Stimulated activated CD4-positive, alpha-beta T cell treated with anti-CD3 and anti-CD28 coated beads, Interleukin-1b, Interleukin-23, amount 100 ng/mL, for 1 hour (primary cell): ENCODE measurements at places on chromosomes 4 and X.
A peak's percentile ranks its signal among the peaks of the same experiment; 100 is the strongest.

GRCh38 chr4:23413631-23414030 is 476.2 kb downstream of the PPARGC1A start:
- no peak for DNase-seq

DNA sequence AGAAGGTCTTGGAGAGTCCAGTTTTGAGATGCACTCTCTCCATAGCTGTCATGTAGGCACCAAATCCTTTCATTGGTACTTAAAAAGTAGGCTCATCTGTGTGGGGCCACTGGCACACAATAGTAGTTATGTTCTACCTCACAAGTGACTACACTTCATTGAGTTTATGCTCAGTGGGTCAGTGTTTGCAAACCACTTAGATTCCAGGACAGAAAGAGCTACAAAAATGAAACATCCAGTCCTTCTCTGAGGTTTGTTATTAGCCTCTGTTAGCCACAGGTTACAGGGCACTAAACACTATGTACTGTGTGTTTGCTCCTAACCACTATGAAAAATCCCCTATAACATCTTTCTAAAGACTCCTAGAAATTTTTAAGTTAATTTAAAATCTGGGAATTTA is 13.8 kb downstream of the RAB28 start:
- no peak for DNase-seq

- DNase-seq, result no peak
Measured at GRCh38 chrX:154541896-154542722, 4.5 kb downstream of the G6PD start.

DNA sequence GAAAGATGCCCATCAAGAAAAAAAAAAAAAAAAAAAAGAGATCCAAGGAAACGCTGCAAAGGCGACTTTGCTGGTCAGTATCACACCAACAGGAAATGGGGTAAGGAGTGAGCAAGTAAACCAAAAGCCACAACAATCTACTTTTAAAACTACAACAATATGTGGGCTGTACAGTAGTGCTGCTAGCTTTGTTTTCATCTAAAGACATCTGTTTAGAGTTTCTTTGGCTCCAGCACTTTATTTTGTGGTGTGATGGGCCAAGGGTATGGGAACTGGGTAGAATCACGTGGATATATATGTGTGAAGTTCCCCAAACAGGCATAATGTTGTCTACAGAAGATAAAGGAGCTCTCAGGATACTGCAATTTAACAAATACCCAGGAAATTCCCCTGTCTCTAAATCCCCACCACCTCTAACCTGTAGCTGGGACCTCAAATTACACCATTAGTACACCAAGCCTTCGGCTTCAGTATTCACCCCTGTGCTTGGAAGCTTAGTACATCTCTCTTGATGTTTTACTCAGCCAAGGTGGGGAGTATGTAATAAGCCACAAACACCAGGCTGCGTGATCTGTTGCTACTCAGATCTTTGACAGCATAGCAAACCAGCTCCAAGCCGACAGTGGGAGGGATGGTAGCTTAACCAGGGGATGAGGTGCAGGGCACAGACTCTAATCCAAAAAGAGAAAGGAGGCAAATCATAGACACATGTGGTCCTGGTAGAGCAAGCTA is 207.9 kb downstream of the HS6ST2 start:
- no peak for DNase-seq

- DNase-seq, result no peak
Measured at GRCh38 chrX:139112432-139112831, 400.9 kb upstream of the FGF13 start.

- DNase-seq, result no peak
Measured at GRCh38 chrX:75784680-75785491, at the start of gene MAGEE2. MAGEE2 (minus strand) TSS chrX:75785254; CDS start chrX:75785051, 203 bp downstream.

GRCh38 chr4:581753-582361 is 5.8 kb upstream of the TMEM271 start:
- no peak for DNase-seq

DNA sequence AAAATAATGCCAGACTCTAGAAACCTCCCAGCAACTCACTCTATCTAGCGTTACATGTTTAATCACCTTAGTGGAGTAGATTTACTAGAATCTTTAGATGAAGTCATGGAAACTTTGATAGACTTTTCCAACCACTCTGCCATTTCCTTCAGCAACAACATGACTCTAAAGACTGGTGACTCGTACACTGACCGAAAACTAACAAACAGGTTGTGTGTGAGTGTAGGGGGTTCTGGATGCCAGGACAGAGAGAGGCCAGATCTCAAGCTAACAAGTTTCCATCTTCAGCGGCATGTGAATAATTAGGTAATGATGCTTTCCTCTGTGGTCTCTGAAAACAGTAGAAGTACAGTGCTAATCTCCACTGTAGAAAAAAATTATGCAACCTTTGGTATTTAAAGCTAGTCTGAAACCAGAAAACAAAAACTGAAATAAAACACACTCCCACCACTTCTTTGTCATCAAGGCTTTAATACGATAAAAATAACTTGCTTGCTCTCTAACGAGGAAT is 286.4 kb downstream of the PRDM5 start:
- no peak for DNase-seq

DNA sequence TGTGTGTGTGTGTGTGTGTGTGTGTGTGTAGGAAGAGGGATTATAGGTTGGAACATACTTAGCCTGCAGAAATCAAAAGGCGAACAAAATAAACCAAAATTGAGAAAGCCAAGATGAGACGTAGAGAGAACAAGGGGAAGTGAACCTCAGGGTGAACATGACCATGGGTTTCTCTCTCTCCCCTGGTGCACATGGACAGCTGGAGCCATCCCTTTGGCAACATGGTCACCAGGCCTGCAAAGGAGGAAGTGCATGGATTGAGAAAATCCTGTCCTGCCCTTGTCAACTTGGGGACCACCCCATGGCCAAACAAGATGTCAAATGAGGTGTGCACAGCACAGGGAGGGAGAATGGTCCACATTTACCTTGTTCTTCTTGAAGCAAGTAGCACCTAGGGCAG is 23.1 kb downstream of the LGI2 start:
- DNase-seq, result no peak

DNA sequence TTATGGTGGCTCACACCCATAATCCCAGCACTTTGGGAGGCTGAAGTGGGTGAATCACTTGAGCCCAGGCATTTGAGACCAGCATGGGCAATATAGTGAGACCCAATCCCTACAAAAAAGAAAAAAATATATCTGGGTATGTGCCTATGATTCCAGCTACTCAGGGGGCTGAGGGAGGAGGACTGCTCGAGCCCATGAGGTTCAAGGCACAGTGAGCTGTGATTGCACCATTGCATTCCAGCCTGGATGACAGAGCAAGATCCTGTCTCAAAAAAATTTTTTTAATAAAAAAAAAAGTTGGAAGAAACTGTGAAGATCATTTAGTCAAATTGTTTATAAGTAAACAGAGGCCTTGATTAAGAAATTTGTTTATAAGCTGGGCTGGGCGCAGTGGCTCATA is 39.7 kb downstream of the KLHL8 start:
- no peak for DNase-seq

GRCh38 chr4:165312506-165312905 is 15.0 kb upstream of the MSMO1 start:
- DNase-seq, result no peak

- DNase-seq, result no peak
Measured at GRCh38 chr4:127293496-127293895, 339.3 kb upstream of the INTU start.

GRCh38 chr4:15754323-15754722 is 23.8 kb upstream of the CD38 start:
- DNase-seq, result no peak

GRCh38 chr4:47531241-47531953 is 46.3 kb downstream of the ATP10D start:
- peak; percentile 2 for DNase-seq

DNA sequence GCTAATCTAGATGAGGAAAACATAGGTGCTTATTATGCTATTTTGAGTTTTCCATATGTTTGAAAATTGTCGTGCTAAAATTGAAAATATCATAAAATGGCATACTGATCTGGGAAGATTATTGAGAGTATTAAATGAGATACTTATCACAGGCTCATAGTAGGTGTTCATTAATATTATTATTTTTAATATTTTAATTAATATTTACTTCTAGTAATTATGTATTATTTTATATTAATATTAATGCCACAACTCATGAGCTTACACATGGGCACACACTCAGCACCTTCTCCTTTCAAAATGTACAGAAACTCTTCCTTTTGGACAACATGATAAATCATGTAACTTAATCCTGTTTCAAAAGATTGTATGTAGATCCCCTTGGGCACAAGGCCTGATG is 223.6 kb downstream of the RAB28 start:
- no peak for DNase-seq

DNA sequence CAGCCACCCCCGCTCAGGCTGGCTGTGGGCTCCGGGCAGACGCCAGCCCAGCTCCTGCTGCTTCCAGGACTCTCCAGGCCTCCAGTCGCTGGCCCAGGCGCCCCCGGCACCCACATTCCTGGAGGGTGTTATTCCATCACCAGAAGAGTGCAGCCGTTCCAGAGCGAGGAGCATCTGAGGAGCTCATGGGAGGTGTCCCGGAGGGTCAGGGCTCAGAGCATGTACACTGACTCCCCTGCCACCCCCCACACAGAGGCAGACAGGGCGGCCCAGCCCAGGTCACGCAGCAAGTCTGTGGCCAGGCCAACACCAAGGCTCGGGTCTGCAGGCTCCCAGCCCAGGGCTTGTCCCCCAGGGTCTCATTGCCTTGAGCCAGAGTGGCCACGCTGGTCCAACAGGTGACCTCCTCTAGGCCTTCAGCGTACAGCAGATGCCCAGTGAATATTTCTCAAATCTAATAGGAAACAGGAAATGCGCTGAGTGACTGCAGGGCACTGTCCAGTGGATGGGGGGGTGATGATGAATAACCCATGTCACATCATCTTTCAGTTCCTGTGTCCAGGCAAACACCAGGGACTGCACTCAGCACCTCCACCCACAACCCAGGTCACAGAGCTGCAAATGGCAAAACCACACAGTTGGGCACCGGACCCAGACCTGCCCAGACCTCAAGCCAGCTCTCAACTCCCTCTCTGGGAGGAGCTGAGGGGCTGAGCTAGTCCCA is 37.2 kb downstream of the ABLIM2 start:
- DNase-seq, result no peak

- no peak for DNase-seq
Measured at GRCh38 chr4:91114386-91114785, 987.2 kb downstream of the CCSER1 start.

DNA sequence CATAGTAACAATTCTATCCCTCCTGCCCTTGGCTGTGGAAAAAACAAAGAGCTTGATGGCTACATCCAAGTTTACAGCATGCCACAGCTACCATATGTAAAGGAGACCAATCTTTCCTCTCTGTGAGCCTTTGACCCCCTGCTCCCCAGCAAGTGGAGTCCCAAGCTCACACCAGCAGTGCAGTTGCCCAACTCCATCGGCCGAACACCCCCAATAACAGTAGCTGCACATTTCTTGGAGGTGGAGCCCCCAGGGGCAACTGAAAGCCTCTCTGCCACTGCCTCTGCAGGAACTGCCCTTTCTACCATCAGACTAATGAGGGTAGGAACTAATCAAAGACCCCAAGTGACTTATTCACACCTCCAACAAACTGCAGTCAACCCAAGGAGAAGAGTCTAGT is 81.0 kb upstream of the TCEAL2 start:
- DNase-seq, result no peak

- no peak for DNase-seq
Measured at GRCh38 chr4:81196126-81196650, 18.8 kb downstream of the PRKG2 start.

DNA sequence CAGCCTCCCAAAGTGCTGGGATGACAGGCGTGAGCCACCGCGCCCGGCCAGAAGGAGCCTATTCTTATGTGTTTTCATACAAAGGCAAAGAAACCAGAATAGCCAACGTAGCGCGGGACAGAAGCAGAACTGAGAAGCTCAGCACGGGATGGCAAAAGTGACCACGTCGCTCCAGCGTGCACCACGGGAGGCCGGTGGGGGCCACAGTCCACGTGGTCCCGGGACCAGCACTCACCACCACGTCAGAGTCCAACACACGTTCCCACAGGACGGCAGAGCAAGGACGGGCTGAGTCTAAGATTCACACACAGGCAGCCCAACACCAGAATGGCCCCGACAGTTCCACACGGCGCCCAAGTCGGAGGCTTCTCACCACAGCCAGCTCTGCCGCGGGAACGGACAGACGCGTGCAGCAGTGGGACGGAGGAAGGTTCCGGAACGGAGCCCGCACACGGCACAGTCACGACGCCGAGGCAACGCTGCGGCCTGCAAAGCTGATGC is 18.8 kb upstream of the GTPBP6 start:
- DNase-seq, result no peak

DNA sequence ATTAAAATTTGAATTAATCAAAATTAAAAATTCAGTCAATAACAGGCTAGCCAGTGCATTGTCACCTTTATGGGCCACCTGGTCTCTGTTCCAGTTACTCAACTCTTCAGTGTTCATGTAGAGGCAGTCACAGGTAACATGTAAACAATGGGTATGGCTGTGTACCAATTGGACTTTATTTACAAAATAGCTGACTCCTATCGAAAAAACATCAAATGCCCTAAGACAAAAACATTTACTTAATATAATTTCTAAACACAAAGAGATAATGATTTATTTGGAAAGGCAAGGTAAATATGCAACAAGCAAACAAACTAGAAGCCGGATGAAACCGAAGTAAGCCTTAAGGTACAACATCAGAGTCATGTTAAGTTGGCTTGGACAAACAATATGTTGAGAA is 8.8 kb downstream of the TMEM150C start:
- no peak for DNase-seq

GRCh38 chrX:79159800-79160199 is 15.3 kb downstream of the GPR174 start:
- DNase-seq, result no peak

DNA sequence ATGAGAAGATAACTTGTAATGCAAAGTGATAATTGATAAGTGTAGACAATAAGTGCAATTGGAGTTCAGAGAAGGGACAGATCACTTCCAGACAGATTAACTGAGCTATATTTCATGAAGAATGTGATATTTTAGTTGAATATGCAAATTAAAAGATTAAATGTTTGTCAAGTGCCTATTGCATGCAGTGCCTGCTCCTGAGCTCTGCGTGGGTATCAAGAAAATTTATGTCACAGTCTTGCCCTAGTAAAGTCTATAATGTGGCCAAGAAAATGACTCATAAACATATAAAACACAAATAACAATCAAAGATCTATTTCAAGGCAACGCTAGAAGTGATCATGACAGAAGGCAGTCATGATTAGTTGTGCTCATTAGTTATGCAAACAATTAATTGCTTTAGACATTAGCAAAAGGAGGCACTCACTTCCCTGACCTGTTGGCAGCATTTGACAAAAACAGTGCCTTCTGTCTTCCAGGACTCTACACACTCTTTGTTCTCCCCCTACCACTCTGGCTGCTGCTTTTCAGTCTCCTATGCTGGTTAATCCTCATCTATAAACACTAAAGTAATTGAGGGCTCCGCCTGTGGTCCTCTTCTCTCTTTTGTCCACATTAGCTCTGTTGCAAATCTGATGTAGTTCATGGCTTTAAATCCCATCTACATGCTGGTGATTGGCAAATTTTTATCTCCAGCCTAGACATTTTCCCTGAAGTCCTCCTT is 47.7 kb downstream of the ARHGEF38 start:
- no peak for DNase-seq

DNA sequence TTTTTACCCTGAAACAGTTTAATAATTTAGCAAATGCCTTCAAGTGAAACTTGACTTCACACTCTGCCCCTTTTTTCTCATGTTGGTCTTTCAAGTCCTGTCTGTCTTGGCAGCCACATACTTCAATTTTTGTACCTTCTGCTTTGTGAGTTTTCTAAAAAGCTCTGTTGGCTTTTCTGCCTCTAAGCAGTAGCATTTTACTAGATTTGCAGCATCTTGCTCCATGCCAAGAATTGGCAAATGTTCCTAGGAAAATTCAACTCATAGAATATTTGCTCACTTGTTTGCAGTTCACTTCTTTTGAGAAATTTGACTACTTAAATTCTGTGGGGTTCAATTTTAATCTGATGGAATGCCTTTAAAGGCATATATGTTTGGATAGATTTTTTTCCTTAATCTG is 59.2 kb downstream of the FAM47A start:
- DNase-seq, result no peak
